Mesothelial cell of epicardium (in vitro differentiated cells): ENCODE measurements at places on chromosomes 12 and 14. TPM values are rescaled to one million over a fixed set of nuclear protein-coding genes. Genes with fewer than 3 reads are reported as not detected.

The TMEM253 gene
- total RNA-seq, result 1.3 to 1.9 TPM (median 1.6 TPM) in 3 replicates

DNA sequence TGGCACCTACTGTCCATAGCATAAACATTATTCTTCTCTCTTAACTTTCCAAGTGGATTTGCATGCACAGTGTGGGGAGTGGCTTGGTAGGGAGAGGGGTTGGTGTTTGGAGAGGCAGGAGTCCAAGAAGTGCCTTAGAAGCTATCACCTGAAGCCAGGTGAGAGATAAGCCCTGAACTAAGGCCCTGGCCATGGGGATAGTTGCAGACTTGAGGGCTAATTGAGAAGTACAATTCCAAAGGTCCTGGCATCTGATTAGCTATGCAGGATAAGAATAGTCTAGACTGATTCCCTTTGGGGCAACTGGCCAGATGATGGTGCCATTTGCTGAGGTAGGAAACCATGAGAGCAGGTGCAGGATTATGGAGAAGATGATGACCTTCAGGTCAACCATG lies 2.0 kb upstream of the PCK2 start:
- H3K27me3 ChIP-seq, result no peaks in the 10 kb centered on the region
- no peak for DNase-seq
- no peak overlapping the region for H3K27ac ChIP-seq

The KRT85 gene
- total RNA-seq, result not detected in 3 replicates

GRCh38 chr12:388541-389141 lies 479 bp downstream of the KDM5A start:
- H3K27ac ChIP-seq, result peak overlapping the region; percentile 100
- H3K4me3 ChIP-seq, result peak overlapping the region; percentile 95
- peaks cover 9% of the 10 kb centered on the region for H3K36me3 ChIP-seq
- no peaks in the 10 kb centered on the region for H3K27me3 ChIP-seq
- H3K4me1 ChIP-seq, result peaks cover 31% of the 10 kb centered on the region
